SJCRH30 (cell line): ENCODE measurements at places on chromosomes 3 and 15.

DNA sequence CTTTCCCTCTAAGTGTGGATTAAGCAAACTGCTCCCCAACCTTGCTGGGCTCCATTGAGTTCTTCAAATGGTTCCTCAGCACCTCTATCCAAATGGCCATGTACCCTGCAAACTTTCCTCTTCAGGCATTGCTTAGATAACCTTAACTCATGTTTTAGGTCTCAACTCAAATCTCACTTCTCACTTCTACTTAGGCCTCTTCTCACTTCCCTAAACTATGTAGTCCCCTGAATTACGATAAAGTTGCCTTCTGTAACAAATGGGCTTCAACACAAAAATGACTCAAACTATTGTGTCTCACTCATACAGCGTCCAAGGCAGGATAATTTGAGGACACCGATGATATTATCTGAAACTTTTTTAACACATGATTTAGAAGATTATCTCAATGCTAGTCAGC lies 62.4 kb upstream of the STAC start:
- no peak for DNase-seq
- no peaks in the 10 kb centered on the region for H3K4me1 ChIP-seq
- H3K36me3 ChIP-seq, result no peaks in the 10 kb centered on the region
- no peaks in the 10 kb centered on the region for H3K27me3 ChIP-seq
- H3K4me3 ChIP-seq, result no peak overlapping the region

- H3K4me1 ChIP-seq, result no peaks in the 10 kb centered on the region
- no peaks in the 10 kb centered on the region for H3K27me3 ChIP-seq
- no peak for DNase-seq
- no peak overlapping the region for H3K27ac ChIP-seq
- no peak overlapping the region for H3K4me3 ChIP-seq
Observed at GRCh38 chr15:25879438-25879837, 16.3 kb upstream of the ATP10A start.

GRCh38 chr15:66555685-66556084 lies 10.1 kb downstream of the LCTL start:
- H3K27ac ChIP-seq, result no peak overlapping the region
- H3K27me3 ChIP-seq, result no peaks in the 10 kb centered on the region
- no peak overlapping the region for H3K4me3 ChIP-seq
- peaks cover 26% of the 10 kb centered on the region for H3K36me3 ChIP-seq

- H3K27me3 ChIP-seq, result no peaks in the 10 kb centered on the region
- DNase-seq, result no peak
- H3K4me1 ChIP-seq, result peaks cover 7% of the 10 kb centered on the region; the same call in 1 of the 2 replicates
- no peak overlapping the region for H3K4me3 ChIP-seq
Observed at GRCh38 chr3:37219266-37219665, 44.9 kb upstream of the LRRFIP2 start.

GRCh38 chr3:58536501-58537411 lies at the start of gene ACOX2:
Gene ACOX2, minus strand, starts transcription at chr3:58537190. Its CDS starts 2,084 bp downstream, at chr3:58535106.
- H3K36me3 ChIP-seq, result no peaks in the 10 kb centered on the region
- DNase-seq, result no peak
- no peak within 1 kb of the TSS for H3K4me3 ChIP-seq
- H3K27me3 ChIP-seq, result no peaks in the 10 kb centered on the region
- H3K27ac ChIP-seq, result no peak within 1 kb of the TSS
- H3K4me1 ChIP-seq, result 0 out of 2 replicates have a peak, but pooled peaks cover 3% of the 10 kb centered on the region

- H3K4me3 ChIP-seq, result no peak overlapping the region
- DNase-seq, result no peak
- H3K36me3 ChIP-seq, result no peaks in the 10 kb centered on the region
Observed at GRCh38 chr15:45287390-45287956, 35.4 kb downstream of the SLC28A2 start.

DNA sequence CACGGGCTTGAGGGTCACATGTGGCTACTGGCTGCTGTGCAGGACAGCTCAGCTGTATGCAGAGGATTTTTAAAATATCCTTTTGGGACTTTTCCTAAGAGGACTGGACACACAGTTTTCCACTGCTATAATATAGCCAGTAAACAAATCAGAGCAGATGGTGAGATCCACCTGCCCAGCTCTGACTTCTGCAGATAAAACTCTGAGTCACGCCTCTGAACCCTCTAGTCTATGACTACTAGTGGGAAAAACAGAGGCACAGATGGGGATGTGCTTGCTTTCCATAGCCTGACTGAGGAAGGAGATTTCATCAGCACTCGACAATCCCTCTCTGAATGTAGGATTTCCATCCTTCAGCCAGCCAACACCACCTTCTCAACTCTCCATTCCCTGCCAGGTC lies 45.1 kb downstream of the COLQ start:
- no peaks in the 10 kb centered on the region for H3K4me1 ChIP-seq
- no peaks in the 10 kb centered on the region for H3K36me3 ChIP-seq
- no peaks in the 10 kb centered on the region for H3K27me3 ChIP-seq
- no peak overlapping the region for H3K27ac ChIP-seq
- H3K4me3 ChIP-seq, result no peak overlapping the region

GRCh38 chr3:127518456-127519081 lies 72.0 kb downstream of the TPRA1 start:
- H3K4me1 ChIP-seq, result no peaks in the 10 kb centered on the region
- no peaks in the 10 kb centered on the region for H3K36me3 ChIP-seq
- H3K4me3 ChIP-seq, result no peak overlapping the region
- no peak for DNase-seq
- no peak overlapping the region for H3K27ac ChIP-seq

DNA sequence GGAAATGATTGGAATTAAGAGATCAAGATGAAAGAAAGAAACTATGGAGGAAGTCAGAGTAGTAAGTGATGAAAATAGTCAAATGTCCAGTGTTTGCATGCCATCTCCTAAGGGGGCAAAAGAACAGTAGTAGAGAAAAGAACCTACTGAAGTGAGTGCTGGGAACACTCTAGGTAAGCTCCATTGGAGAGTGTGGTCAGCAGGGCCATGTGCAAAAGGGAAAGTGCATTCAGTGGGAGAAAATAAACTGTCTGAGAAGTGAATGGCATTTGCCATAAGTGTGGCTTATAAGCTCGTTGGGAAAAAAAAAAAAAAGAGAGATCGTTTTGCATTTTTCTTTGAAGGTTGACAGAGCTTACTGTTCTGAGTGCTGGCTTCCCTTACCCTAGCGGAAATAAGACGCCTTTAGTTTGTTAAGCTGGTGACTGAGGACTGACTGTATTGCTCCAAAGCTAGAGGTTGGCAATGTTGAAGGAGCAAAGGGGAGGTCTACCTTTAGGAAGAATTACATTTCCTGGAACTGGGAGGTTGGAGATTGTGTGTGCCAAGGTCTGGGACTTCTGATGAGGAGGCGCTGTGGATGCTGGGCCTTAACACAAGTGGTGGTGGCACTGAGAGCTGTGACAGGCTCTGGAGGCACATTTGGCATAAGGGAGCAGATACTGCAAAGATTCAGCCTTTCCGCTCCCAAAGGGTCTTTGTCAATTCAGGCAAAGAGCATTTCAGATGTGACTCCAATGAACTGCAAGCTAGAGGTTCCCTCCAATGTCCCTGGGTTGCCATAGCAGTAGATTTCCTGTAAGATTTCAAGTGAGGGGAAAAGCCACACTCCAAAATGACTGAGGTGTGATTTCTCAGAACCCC lies 287.8 kb upstream of the SATB1 start:
- no peak overlapping the region for H3K4me3 ChIP-seq
- no peaks in the 10 kb centered on the region for H3K27me3 ChIP-seq

DNA sequence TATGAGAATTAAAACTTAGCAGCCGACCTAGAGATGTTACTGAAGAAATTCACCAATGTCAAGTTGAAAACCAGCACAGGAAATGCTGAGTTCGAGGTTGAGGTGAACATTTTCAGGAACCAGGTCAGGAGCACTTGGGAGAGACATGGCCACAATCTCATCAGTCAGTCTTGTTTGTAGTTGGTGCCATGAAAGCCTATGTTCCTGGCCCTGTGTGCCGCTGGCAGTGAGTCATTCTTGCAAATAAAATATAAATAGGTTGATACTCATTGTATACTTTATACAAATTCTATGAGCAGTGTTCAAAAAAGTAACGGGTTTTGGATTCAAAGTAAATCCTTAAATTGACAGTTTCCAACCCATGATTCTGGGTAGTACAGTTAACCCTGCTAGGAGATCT lies 1.5 kb upstream of the FSIP1 start:
- no peak overlapping the region for H3K4me3 ChIP-seq
- no peak for DNase-seq
- no peak overlapping the region for H3K27ac ChIP-seq
- no peaks in the 10 kb centered on the region for H3K36me3 ChIP-seq
- no peaks in the 10 kb centered on the region for H3K27me3 ChIP-seq

DNA sequence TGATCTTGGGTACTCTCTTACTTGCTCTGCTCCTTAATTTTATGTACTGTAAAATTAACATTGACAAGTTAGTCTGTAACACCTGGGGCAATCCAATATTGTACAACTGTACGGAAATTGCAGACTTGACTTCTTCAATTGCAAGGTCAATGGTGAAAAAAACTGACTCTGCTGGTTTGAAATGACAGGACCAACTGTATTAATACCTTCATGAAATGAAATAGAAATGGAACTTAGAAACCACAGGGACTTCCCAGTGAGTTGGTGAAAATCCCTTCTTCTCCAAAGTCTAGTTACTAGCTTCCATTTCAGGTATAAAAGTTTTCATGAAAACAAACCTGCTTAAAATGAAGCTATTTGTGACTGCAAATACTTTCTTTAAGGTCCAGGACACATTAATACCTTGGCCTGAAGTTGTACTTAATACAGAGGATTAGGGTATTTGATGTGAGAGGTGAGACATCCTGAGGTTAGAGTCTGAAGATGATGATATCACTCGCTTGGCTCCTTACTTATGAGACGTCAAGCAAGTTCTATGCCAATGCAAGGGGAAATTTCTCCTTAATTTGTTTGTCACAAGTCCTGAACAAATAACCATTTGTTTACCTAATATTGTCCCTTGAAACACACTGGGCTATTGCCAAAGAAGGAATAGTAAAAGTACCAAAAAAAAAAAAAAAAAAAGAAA lies 226.2 kb upstream of the TP63 start:
- no peak for DNase-seq
- H3K36me3 ChIP-seq, result no peaks in the 10 kb centered on the region
- no peaks in the 10 kb centered on the region for H3K27me3 ChIP-seq
- no peaks in the 10 kb centered on the region for H3K4me1 ChIP-seq

- H3K27me3 ChIP-seq, result no peaks in the 10 kb centered on the region
- H3K4me1 ChIP-seq, result no peaks in the 10 kb centered on the region
- H3K4me3 ChIP-seq, result peak overlapping the region; percentile 59
Observed at GRCh38 chr15:56886932-56887781, 31.3 kb upstream of the TCF12 start.

DNA sequence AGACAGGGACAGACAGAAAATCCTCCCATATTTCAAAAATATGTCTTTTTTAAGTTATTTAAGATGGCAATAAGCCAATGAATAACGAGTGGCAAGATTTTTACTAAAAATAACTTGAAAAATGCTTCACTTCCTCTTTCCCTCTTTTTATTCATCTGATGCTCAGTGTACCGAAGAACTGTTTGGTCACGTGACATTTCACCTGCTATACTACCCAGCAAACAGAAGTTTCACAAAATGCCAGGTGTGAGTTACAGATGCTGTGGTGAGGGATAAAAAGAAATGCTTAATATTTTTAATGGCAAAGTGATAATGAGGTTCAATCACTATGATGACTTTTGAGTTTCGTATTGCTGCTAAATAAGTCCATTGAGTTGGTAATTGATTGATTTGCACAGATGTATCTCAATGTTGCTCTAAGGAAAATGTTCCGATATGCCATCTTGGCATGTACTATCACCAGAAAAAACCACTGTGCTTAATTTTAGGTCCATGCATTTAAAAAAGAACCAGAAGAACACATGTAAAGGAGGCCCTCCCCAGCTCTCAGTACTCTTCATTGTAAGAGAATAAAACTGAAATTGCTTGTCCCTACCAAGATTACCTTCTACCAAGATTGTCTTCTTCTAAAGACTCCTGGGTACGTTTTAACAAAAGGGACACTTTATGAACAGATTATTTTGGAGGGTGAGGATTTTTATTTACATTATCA lies 26.0 kb upstream of the SEC62 start:
- H3K4me3 ChIP-seq, result no peak overlapping the region
- DNase-seq, result no peak
- H3K36me3 ChIP-seq, result no peaks in the 10 kb centered on the region
- no peak overlapping the region for H3K27ac ChIP-seq
